ENCODE measurements at places on chromosomes 2 and 18.

DNA sequence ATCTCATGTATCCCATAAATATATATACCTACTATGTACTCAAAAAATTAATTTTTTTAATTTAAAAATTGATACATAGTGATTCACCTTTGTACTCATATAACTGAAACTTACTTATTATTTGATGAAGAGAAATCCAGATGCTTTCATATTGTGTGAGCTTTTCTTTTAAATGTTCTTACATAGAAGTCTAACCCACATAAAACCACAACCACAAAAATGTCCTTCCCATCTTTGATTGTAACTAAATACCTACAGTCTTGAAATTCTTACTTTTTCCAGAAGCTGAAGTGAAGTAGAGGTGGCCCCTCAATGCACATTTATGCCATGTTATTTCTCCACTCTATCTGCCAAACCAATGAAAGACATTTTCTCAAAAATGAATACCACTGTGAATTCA is 117.9 kb upstream of the COL5A2 start:
- DNase-seq: no peak

GRCh38 chr2:180033993-180034894 is 27.1 kb upstream of the CWC22 start:
- no peak for DNase-seq

GRCh38 chr2:9347411-9347881 is 75.9 kb downstream of the ITGB1BP1 start:
- DNase-seq: peak; percentile 58

DNA sequence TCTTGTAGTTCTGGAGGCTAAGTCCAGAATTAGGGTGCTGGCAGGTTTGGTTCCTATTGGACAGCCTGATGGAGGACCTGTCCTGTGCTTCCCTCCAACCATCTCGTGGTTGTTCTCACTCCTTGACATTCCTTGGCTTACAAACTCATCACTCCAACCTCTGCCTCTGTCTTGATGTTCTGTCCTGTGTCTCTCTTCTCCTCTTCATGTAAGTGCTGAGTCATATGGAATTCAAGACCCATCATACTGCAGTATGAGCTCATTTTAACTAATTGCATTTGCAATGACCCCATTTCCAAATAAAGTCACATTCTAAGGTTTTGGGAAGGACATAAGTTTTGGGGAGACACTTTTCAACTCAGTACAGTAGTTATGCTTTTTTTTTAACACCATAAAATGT is 374.7 kb downstream of the TRIB2 start:
- no peak for DNase-seq

DNA sequence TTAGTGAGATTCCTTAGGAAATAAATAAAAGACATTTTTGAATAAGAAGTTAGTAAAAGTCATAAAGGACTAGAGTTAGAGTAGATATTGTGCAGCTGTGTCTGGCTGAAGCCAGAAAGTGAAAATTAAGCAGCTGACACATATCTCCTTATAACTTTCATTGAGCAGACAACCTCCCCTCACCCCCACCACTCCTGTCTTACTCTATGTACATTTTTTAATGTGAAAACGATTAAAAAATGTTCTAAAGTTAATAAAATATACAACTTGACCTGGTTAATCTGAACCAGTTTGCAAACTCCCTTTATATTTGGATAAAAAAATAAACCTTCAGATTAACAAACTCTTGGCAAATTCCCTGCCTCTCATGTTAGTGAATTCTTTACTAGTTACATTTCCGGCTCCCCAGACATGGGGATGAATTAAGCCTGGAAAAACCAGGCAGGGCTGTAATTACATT is 462.8 kb downstream of the MEIS1 start:
- DNase-seq: no peak

DNA sequence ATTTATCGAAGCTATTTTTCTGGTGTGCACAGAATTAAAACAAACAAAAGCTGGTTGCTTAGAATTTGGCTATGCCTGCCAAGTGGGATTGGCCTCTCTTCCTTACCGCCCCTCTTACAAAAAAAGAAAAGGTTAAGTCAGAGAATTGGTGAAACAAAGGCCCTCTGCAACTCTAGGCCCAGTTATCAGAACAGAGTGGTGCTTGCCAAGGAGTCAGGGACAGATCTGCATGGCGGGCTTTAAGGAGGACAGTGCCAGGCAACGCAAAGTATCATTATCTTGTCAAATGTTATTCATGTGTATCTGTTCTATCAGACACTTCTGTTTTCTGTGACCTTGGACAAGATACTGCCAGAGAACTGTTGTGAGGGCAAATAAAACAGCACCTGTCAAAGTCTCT is 78.3 kb downstream of the TGIF1 start:
- no peak for DNase-seq

- no peak for DNase-seq
These were observed 17.6 kb upstream of the EPHA4 start for GRCh38 chr2:221589696-221590095.

DNA sequence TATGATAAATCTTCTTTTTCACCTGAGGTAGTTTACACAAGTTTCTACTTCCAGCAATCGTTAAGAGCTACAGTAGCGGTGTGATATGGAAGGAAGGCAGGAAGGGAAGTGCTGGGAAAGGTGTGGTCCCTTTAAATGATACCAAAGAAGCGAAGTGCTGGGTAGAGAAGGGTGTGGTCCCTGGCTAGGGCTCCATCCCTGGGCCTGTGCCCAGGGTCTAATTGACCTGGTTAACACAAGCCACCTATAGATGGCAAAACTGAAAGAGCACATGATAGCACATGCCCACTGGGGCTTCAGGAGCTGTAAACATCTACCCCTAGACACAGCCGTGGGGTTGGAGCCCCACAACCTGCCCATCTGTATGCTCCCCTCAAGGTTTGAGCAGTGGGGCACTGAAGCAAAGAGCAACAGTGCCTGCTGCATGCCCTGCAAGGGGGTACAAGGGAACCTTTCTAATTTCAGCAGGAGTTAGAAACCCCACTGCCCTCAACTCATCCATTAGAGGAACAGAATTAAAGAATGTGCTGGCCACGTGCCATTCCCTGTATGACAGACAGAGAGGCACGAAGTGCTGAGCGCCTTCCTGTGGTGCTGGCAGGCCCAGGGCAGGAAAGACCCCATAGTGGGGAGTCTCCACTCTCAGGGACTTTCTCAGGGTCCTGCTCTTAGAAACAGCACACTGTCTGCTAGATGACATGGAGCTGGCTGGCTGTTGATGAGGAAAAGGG is 153.1 kb upstream of the LMAN1 start:
- DNase-seq: no peak

GRCh38 chr2:107222466-107222865 is 336.5 kb upstream of the ST6GAL2 start:
- no peak for DNase-seq

- no peak for DNase-seq
These were observed 1.1 kb upstream of the GCA start for GRCh38 chr2:162342841-162343240.

- peak; percentile 74 for DNase-seq
These were observed 971.3 kb upstream of the FAM98A start for GRCh38 chr2:34570266-34570872.

DNA sequence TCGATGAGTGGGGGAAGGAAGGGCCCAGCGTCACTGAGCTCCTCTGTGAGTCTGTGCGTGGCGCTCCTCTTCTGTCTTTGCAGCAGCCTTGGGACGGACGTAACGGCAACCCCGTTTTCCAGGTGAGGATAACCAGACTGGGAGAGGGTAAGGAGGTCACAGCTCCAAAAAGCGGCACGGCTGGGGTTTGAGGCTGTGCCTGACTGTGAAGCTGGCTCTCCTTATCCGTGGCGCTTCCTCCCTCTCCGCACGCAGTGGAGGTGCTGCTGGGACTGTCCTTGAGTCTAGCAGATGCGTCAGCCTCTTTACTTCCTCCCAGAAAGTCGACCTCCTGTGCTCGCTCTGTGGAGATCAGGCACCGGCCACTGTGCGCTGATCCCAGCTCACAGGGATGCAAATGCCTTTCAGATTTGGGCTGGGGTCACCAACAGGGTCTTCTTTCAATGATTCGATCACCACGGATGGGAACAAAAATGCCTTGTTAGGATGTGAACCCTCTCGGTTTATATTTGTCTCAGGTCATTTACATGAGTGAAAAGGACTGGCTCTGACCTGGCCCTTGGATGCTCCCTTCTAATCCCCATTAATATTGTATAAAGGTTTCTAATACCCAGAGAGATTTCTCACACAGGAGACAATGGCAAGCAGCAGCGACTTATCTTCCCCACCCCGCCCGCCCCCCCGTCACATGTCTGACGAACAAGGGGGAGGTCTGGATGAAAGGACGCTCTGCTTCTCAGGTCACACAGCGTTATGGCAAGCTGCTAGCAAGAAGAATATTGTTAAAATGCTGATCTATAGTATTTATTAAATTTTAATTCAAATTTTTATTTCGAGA is 30.1 kb upstream of the E2F6 start:
- no peak for DNase-seq

DNA sequence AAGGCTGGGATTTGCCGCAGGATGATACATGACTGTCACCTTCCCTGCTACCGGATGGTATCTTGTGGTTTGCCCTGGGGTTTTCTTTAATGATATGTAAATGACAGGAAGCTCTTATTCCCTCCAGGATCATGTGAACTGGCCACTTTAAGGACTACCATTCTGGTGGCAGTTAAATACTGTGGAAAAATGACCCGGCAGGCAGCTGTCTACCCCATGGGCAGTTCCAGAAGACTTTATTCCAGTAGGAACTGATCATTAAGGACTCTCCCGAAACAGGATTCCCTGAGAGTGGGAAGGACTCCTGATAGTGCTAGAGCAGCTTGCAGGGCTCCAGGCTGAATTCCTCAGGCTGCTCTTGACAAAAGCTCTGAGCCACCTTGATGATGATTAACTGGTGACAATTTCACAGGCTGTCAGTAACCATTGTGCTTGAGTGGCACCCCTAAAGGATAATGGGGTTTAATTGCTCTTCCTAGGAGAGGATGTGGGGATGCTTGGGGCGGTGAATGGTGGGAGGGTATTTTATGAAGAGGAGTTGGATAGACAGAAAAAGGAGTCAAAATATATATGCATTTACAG is 212.0 kb downstream of the CPS1 start:
- DNase-seq: no peak

- no peak for DNase-seq
These were observed 72.8 kb upstream of the DTNA start for GRCh38 chr18:34637094-34637801.

DNA sequence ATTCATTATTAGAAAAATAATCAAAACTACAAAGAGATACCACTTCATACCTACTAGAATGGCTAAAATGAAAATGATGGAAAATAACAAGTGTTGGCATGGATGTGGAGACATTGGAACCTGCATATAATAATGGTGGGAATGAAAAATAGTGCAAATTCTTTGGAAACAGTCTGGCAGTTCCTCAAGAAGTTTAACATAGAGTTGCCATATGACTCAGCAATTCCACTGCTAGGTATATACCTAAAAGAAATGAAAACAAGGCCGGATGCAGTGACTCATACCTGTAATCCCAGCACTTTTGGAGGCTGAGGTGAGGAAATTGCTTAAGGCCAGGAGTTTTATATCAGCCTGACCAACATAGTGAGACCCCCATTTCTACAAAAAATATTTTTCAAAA is 41.6 kb upstream of the ACYP2 start:
- DNase-seq: no peak

DNA sequence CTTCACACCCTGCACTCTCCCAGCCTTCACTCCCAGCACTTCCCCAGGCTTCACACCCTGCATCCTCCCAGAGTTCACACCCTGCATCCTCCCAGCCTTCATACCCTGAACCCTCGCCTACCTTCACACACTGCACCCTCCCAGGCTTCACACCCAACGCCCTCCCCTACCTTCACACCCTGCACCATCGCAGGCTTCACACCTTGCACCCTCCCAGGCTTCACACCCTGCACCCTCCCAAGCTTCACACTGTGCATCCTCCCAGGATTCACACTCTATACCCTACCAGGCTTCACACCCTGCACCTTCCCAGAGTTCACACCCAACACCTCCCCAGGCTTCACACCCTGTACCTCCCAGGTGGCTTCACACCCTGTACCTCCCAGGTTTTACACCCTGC is 448.7 kb upstream of the MYT1L start:
- no peak for DNase-seq

- no peak for DNase-seq
These were observed 487.5 kb downstream of the DLGAP1 start for GRCh38 chr18:3967359-3968180.

- no peak for DNase-seq
These were observed 20.7 kb downstream of the RBM44 start for GRCh38 chr2:237819231-237819630.

DNA sequence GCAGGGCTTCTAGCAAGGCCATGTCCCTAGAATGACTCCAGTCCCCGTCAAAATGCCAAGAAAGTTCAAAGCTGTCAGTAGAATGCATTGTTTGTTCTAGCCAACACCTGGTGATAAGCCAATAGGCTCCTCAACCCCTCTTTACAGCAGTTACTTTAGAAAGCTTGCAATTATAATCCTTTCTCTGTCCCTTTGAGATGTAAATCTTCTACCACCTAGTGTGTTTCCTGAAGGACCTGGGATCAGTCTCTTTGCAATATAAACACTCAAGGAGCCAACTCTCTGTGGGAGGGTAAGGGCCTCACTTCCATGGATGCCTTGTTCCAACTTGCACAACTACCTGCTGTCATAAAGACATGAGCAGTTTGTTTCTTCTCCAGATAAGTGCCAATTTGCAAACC is 301.8 kb downstream of the NBAS start:
- peak; percentile 36 for DNase-seq

DNA sequence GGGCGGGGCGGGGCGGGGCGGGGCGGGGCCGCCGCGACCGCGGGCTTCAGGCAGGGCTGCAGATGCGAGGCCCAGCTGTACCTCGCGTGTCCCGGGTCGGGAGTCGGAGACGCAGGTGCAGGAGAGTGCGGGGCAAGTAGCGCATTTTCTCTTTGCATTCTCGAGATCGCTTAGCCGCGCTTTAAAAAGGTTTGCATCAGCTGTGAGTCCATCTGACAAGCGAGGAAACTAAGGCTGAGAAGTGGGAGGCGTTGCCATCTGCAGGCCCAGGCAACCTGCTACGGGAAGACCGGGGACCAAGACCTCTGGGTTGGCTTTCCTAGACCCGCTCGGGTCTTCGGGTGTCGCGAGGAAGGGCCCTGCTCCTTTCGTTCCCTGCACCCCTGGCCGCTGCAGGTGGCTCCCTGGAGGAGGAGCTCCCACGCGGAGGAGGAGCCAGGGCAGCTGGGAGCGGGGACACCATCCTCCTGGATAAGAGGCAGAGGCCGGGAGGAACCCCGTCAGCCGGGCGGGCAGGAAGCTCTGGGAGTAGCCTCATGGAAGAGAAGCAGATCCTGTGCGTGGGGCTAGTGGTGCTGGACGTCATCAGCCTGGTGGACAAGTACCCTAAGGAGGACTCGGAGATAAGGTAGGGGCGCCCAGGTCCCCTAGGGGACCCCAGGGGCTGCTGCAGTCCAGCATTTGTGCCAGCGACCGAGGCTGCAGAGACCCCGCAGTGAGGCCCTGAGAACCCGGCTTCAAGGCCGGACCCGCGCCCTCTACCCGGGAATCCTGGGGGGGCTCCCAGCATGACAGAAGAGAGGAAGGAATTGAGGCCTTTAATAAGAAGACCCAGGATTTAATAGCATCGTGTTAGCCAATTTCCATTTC is at the start of gene KHK:
Gene KHK, plus strand, starts transcription at position 49 of the 870 bp plus-strand sequence. Its CDS starts 488 bp downstream, at position 537.
- peak; percentile 68 for DNase-seq

DNA sequence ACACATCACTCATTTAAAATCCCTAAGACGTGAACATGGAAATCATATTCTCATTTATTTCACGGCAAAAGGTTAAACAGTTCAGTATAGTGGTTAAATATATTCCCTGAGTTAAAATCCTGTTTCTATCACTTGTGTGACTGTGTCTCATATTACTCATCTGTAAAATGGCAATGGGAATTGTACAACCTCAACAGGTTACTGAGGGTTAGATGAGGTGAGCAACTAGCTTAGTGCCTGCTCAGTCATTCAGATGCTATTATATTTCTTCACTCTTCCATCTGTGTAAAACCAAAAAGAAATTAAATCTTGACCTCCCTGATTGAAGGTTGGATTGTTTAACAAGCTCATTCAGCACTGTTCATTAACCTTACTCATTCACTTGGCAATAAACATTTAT is 212.4 kb upstream of the STK17B start:
- DNase-seq: no peak

All from body of pancreas (tissue), 4 donors.